ENCODE measurements at places on chromosomes 5 and 9.

- DNase-seq, result no peak
These were observed 53.5 kb upstream of the EPB41L4A start for GRCh38 chr5:112472614-112473013.

DNA sequence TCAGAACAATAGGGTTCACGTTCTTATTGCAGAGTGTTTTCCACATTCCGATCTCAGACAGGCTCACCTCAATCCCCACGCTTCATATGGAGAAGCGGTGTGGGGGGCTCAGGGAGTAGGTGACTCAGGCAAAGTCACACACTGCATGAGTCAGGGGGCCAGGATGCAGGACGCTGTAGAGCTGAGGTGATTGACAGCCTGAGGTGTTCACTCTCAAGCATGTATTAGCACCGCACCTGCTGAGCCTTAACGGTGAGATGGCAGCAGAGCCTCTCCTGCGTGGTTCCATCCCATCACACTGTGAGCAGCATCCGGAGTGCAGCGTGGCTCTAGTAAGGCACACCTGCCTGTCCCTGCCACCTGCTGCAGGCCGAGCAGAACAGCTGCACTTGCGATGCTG is 194.0 kb downstream of the IRX2 start:
- DNase-seq, result no peak

DNA sequence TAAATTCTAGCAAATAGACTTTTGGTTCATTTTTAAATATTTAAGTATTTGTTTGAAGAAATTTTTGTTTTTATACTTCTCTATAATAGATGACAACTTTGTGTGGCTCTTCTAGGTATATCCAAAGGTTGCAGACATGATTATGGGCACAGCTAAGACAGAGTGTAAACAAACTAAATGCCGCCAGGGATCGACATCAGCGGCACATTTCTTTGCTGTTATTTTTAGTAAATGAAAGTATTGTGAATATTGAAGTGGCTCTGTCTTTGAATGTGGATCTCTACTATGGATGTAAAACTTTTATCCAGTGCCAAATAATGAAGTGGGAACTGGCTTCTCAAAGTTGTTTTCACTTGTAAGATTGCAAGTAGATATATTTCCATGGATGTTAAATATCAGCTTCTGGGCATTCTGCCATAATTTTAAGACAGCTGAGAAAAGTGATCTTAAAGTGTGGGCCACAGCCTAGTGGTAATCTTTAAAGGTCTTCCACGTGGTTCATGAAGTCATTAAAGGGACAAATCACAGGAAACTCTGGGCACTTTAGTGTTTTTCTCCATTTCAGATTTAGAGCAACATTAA is 589.9 kb downstream of the ZNF608 start:
- no peak for DNase-seq

- DNase-seq, result no peak
These were observed 100.9 kb downstream of the ST8SIA4 start for GRCh38 chr5:100802208-100802607.

DNA sequence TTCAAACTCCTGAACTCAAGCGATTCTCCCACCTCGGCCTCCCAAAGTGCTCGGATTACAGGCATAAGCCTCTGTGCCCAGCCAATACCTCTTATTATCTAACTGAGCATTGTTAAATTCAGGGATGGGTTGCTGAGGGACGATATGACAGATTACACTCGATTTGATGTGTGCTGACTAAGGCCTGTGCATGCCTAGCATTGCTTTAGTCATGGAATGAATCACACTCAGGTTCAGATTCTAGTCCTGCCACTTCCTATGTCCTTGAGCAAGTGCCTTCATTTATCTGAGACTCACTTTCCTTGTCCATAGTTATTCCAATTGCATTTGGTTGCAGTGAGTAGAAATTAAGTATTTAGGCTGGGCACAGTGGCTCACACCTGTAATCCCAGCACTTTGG is 19.5 kb downstream of the THBS4 start:
- no peak for DNase-seq

Measured in CD4-positive, alpha-beta T cell treated with Interleukin-6 for 4 hours (primary cell).